Right renal pelvis (tissue), 4 donors: ENCODE measurements at places on chromosomes 5 and 9. TPM values are rescaled to one million over a fixed set of nuclear protein-coding genes. Genes with fewer than 3 reads are reported as not detected.
A peak's percentile ranks its signal among the peaks of the same experiment; 100 is the strongest.

MARCOL gene
- 0.12 TPM for polyA plus RNA-seq

- DNase-seq, result no peak
These were observed 62.9 kb upstream of the IZUMO3 start for GRCh38 chr9:24608599-24608998.

GRCh38 chr5:170338933-170339779 is 41.6 kb upstream of the LCP2 start:
- DNase-seq, result no peak

DNA sequence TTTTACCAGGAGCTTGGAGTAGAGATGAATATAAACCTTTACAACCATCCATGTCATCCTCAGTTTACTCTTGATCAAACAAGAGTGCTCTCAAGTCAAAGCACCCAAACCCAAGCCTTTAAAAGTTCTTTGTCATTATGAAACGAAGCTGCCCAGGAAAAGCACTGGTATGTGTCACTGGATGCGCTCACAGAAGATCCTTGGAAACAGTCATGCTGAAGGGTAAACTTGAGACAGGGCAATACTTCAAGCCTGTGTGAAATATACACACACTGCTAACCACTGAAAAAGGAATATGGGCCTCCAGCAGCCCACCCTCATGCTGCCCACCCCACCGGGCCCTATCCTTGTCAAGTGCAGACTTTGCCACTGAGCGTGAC is 84.5 kb downstream of the PRRT1B start:
- no peak for DNase-seq

DNA sequence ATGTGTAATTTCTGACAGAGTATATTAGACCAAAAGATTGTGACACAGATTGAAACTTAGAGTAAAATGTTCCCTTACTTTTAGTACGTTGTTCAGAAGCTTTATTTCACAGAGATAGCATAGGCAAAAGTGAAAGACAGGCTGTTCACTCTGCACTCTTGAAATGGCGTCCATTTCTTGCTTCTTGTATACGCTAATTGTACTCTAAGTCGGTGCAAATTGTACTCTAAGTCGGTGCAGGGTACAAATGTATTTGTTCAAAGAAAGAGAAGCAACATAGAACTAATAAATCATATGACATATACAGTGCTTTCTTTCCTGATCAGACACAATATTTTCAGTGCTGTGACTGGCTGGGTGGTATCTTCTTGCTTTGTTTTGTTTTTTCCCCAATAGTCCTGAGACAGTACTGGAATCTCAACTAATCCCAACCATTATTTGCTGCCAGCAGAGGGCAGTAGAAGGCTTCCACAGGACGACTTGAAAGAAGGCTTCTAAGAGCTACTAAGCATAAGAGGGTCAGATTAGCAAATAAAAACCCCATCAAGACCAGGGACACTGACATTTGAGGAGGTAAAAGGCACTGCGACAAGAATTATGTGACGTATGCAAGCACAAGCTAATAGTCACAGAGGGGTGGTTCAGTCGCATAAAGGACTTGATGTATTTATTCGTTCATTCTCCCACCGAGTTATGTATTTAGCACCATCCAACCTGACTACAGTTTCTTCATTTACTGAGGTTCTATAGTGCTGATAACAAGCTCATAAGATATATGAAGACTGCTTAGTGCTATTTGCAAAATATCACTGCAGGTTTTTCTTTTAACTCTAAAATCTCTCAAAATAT is 831.8 kb downstream of the TAF11L14 start:
- peak; percentile 54 for DNase-seq

DNA sequence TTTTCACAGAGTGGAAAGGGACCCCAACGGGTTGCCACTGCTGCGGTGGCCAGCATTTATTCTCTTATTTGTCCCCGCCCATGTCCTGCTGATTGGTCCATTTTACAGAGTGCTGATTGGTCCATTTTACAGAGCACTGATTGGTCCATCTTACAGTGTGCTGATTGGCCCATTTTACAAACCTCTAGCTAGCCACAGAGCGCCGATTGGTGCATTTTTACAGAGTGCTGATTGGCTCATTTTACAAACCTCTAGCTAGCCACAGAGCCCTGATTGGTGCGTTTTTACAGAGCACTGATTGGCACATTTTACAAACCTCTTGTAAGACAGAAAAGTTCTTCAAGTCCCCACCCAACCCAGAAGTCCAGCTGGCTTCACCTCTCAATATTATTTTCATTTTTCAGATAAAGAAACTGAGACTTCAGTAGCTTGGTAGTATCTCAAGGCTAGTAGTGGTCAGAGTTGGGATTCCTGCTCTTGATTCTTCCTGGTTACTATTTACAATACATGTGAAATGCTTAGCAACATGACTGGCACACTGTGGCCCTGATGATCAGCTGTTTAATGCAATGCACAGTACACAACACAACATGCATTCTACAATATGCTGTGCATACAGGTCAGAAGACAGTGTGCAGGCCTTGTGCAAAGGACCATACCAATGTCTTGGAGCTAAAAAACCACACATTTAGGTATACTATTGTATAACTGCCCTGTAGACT is 63.6 kb upstream of the BOD1 start:
- no peak for DNase-seq

DNA sequence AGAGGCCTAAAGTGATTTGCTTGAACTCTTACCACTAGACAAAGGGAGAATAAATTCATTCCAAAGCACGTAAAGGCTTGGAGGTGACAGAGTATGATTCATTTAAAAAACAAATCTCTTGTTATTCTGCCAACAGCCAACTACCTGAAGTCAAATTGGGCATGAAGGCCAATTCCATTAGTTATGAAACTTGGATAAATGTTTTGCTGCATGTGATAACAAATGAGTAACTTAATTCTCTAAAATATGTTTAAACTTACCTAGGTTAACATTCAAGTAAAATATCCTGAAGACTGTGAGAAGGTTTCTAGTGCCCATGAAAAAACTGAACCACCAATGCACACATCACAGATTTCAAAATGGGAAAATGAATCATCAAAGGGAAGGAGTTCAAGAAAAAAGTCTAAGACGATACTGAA is 120.1 kb upstream of the TSLP start:
- DNase-seq, result no peak

WDR38 gene
- polyA plus RNA-seq, result 0.37 TPM

DNA sequence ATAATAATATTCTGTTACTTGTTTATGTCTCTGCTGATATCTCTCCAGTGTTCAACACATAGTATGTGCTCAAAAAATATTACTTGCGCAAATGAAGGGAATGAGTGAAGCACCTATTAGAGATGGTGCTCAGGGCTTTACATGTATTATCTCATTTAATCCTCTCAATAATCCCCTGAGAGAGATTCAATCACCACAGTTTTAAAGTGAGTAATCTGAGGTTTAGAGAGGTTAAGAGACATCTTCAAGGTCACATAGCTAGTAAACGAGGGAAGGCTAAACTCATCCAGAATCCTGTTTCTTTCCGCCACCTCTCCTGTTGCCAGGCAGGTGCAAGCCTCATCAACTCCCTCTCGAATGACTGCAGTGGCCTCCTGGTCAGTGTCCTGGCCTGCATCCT is 82.0 kb downstream of the UGCG start:
- no peak for DNase-seq

DNA sequence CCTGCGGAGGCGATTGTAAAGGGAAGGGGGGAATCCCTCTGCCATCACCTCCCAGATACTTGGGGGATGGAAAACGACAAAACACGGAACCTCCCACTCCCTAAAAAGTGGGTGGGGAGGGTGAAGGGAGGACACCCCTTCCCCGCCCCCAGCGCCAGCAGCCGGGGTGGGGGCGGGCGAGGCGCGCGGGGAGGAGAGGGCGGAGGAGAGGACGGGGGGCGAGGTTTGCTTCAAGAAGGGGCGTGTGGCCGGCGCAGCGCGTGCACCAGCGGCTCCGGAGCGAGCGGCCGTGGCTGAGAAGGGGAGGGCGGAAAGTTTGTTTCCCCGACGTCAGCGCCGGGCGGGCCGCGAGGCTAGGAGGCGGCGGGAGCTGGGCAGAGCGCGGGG is at the start of gene PRRX2:
Gene PRRX2, plus strand, starts transcription at position 259 of the 387 bp plus-strand sequence. CDS start 221 bp downstream, outside the sequence.
- DNase-seq, result no peak

DNA sequence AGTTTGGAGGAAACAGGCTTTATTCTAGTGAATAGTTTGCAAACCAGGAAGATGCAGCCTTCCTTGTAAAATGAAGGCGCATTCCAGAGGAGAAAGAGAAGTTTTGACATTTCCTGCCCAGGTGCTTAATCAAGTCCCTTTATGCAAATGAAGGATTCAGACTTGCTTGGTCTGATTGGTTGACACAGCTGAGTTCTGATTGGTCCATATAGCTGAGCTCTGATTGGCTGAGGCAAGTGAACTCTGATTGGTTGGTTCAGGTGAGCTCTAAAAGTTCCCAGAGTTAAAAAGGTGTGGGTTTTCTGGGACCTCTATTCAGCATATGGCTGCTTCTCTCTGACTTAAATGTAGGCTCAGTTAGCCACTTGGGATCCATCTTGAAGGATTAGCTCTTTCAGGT is 151.0 kb downstream of the CACNA1B start:
- no peak for DNase-seq

GRCh38 chr5:118990582-118990981 is 2.2 kb upstream of the DTWD2 start:
- DNase-seq, result no peak
